ENCODE measurements at places on chromosomes 6 and 20. TPM values are rescaled to one million over a fixed set of nuclear protein-coding genes. Genes with fewer than 3 reads are reported as not detected.

Gene TMC2
- total RNA-seq, result not detected

Gene SAMD10
- total RNA-seq, result not detected

Gene LAMA4
- 1.7 TPM for total RNA-seq

Gene SLC25A27
- 0.36 TPM for total RNA-seq

Gene THEMIS
- total RNA-seq, result not detected

Gene POU5F1
- 5.3 TPM for total RNA-seq

Gene FAM209B
- total RNA-seq, result 0.48 TPM

Gene MOG
- not detected for total RNA-seq

Gene TNFRSF6B
- 0.67 TPM for total RNA-seq

Gene PLAGL2
- 12.8 TPM for total RNA-seq

Gene SIRPD
- total RNA-seq, result not detected

Gene CHMP4B
- total RNA-seq, result 184 TPM

Gene KCNK5
- total RNA-seq, result 1.2 TPM

Gene SMLR1
- not detected for total RNA-seq
